Fibroblast of mammary gland (primary cell): ENCODE measurements at places on chromosomes 3 and 15.

GRCh38 chr3:69082361-69082760 is 2.2 kb upstream of the UBA3 start:
- no peak for DNase-seq

GRCh38 chr3:52827866-52828376 is 2.6 kb downstream of the ITIH4 start:
- no peak for DNase-seq

GRCh38 chr3:13141991-13142412 is 68.8 kb upstream of the IQSEC1 start:
- peak; percentile 19 for DNase-seq

DNA sequence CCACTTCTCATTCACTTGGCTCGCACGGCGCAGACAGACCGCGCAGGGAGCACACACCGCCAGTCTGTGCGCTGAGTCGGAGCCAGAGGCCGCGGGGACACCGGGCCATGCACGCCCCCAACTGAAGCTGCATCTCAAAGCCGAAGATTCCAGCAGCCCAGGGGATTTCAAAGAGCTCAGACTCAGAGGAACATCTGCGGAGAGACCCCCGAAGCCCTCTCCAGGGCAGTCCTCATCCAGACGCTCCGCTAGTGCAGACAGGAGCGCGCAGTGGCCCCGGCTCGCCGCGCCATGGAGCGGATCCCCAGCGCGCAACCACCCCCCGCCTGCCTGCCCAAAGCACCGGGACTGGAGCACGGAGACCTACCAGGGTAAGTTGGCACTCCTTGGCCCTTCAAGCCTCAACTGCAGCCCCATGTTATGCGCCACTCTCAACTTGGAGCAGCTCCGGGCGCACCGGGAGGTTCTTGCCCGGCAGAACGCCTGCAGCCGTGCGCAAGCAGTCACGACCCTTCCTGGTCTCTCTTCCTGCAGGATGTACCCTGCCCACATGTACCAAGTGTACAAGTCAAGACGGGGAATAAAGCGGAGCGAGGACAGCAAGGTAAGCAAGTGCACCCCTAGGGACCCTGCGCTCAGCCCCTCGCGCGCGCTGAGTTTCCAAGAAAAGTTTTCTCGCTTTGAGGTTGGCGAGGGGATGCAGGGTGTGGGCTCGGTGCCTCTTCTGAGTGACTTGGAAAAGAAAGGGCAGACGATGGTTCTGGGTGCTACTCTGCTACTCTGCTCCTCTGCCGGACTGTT is at the start of gene BHLHE40:
BHLHE40 (plus strand) TSS at position 10 of the 801 bp plus-strand sequence; CDS start at position 292, 282 bp downstream.
- peak; percentile 27 for DNase-seq

GRCh38 chr15:100818927-100819326 is 60.7 kb upstream of the ALDH1A3 start:
- peak; percentile 76 for DNase-seq

- no peak for DNase-seq
These were observed 3.0 kb upstream of the PHGR1 start for GRCh38 chr15:40347559-40348473.

DNA sequence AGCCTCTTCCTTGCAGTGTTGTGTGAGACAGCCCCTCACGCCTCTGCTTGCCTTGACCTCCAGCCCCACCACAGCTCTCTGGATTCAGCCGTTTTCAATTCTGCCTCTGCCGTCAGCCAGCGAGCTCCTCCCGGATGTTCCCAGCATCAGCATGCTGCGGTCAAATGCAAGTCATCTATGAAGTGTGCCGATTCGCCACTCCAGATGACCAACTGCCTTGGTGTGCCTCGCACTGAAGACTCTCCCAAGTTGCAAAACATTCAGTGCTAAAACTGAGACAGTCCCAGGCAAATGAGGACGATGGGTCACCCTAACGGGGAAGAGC is 30.6 kb upstream of the RASA2 start:
- DNase-seq: peak; percentile 97

DNA sequence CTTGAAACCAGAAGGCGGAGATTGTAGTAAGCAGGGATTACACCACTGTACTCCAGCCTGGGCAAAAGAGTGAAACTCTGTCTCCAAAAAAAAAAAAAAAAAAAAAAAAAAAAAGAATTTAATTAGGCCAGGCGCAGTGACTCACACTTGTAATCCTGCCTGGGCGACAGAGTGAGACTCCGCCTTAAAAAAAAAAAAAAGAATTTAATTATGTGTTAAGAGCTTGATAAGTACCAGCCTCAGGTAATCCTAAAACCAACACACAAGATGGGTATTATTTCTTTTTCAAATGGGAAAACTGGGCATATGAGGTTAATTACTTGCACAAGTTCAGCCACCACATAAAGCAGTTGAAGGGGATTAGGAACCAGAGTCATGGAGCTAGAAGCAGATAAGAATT is 49.0 kb downstream of the PBRM1 start:
- DNase-seq: peak; percentile 23

- DNase-seq: peak; percentile 24
These were observed 52.9 kb downstream of the FGD5 start for GRCh38 chr3:14871456-14872200.

GRCh38 chr3:62211675-62212429 is 161.5 kb downstream of the FEZF2 start:
- DNase-seq: no peak

- peak; percentile 48 for DNase-seq
These were observed 22.9 kb upstream of the DNAAF4 start for GRCh38 chr15:55530861-55531313.

DNA sequence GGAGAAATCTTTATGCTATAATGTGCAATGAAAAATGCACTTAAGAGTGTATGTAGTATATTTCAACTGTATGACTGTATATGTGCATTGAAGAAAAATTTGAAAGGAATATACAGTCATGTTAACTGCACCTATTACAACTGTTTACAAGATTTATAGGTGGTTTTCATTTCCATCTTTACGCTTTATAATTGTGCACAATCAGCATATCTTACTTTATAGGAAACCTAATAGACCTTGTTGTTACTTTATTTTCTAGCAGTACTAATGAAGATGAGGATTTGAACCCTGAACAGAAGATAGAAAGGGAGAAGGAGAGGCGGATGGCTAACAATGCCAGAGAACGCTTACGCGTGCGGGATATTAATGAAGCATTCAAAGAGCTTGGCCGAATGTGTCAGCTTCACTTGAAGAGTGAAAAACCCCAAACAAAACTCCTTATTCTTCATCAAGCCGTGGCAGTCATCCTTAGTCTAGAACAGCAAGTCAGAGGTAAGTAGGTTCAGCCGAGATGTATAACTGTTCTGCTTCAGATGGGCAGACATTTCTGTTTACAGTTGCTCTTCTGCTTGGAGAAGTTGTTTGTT is 103.4 kb upstream of the CGNL1 start:
- no peak for DNase-seq

DNA sequence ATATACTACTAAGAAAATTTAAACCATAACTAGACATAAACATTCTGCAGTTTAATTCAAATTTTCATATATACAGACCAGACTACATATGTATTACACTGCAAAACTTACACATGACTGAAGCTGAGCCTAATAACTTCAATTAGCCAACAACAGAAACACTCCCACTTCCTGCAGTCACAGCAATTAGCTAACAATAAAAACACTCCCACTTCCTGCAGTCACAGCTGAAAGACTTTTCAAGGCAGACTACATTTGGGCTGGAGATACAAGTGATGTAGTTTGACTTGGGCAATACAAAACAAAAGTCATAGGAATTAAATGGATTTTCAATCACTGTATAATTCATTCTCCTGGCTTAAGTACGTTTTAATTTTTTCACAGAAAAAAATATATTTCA is 10.3 kb downstream of the TM2D3 start:
- no peak for DNase-seq

- no peak for DNase-seq
These were observed 1045.0 kb downstream of the NTRK3 start for GRCh38 chr15:87211547-87211946.

- no peak for DNase-seq
These were observed 94.2 kb upstream of the IL12A start for GRCh38 chr3:159894386-159894785.

GRCh38 chr3:194866236-194866635 is 180.6 kb downstream of the FAM43A start:
- peak; percentile 10 for DNase-seq
